Small intestine (tissue), 16 donors: ENCODE measurements at places on chromosomes 16 and 17.

DNA sequence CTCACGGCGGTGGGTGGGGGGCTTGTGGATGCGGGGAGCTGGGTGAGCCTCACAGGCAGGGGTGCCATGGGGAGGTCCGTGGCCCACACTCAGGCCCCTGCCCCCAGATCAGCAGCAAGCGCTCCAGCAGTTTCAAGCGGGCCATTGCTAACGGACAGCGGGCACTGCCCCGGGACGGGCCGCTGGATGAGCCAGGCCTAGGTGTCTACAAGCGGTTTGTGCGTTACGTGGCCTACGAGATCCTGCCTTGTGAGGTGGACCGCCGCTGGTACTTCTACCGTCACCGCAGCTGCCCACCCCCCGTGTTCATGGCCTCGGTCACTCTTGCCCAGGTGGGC, 1.1 kb downstream of the RHBDL1 start:
- no peak for DNase-seq

DNA sequence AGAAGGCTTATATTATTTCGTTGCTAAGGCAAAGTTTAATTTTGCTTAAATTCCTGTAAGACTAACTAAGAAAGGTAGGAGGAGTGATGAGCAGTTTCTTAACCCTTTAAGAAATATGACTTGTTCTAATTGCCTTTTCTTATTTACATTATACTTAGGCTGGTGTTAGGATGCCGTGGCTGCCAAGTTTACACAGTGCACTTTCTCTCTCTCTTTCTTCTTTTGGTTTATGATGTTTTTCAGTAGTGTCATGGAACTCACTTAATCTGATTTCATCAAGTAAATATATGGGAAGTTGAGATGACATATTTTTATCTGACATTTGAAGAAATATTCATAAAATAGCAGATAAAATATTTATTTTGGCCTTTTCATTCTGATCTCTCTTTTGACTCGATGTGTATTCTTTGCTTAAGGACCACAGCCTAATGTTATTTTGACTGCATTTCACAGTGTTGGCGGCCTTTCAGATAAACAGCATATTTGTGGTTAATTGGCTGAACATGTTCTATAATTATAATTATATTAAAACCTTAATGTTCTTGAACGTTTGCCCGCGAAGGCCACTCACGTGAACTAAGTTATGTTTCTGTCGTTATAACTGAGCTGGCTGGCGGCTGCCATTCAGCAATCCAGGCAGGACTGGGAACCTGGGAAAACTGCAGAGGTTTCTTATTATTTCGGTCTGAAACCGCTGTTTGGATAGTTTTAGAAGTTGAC, 191.6 kb downstream of the WWOX start:
- DNase-seq: no peak

DNA sequence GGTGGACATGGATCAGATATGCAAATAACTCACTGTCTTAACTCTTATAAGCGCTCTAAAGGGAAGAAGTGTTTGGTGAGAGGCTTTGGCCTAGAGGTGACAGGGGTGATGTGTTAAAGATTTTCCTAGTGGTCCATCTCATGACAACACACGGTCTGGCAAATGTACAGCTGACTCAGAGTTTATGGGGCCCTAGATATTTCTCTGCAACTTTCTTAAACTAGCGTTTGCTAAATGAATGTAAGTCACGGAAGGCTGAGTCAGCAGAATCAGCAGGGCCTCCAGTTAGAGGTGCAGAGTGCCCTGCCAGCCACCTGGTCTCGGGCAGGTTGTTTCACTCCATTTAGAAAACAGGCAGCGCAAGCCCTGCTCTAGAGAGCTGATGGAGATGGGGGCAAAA, 40.1 kb downstream of the CLEC16A start:
- no peak for DNase-seq

DNA sequence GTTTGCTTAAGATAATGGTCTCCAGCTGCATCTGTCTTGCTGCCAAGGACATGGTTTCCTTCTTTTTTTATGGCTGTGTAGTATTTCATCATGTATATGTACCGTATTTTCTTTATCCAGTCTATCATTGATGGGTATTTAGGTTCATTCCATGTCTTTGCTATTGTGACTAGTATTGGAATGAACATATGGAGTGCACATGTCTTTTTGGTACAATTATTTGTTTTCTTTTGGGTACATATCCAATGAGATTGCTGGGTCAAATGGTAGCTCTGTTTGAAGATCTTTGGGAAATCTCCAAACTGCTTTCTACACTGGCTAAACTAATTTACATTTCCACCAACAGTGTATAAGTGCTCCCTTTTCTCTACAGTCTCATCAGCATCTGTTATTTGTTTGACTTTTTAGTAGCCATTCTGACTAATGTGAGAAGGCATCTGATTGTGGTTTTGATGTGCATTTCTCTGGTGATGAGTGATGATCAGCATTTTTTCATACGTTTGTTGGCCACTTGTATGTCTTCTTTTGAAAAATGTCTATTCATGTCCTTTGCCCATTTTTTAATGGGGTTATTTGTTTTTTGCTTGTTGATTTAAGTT, 66.2 kb downstream of the TNFRSF13B start:
- DNase-seq: no peak
